Endothelial cell of umbilical vein (primary cell): ENCODE measurements at places on chromosomes 13 and 19. TPM values are rescaled to one million over a fixed set of nuclear protein-coding genes. Genes with fewer than 3 reads are reported as not detected.
A peak's percentile ranks its signal among the peaks of the same experiment; 100 is the strongest.

The FBXO17 gene
- total RNA-seq = 23.8 and 24.4 TPM in 2 replicates

The KLK3 gene
- not detected in 2 replicates for total RNA-seq

The DUS3L gene
- 38.9 and 40.8 TPM in 2 replicates for total RNA-seq

The BRCA2 gene
- total RNA-seq = 16.1 and 17.5 TPM in 2 replicates

- H3K27me3 ChIP-seq = no peaks in the 10 kb centered on the region
- no peak overlapping the region for H3K4me3 ChIP-seq
- H3K4me1 ChIP-seq = peaks cover 17% of the 10 kb centered on the region
- no peaks in the 10 kb centered on the region for H3K36me3 ChIP-seq
These were observed 2.6 kb downstream of the HMG20B start for GRCh38 chr19:3575260-3575741.

DNA sequence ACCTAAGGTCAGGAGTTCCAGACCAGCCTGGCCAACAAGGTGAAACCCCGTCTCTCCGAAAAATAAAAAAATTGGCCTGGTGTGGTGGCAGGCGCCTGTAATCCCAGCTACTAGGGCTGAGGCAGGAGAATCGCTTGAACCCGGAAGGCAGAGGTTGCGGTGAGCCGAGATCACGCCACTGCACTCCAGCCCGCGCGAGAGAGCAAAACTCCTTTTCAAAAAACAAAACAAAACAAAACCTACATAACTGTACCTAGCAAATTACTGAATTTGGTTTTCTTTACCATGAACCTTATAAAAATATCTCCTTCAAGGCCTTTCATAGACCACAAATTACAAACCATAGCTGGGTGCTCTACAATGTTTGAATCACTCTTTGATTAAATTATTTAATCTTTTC lies 760 bp downstream of the ZNF91 start:
- H3K27me3 ChIP-seq = no peaks in the 10 kb centered on the region
- peak overlapping the region; percentile 97 for H3K4me3 ChIP-seq
- H3K36me3 ChIP-seq = no peaks in the 10 kb centered on the region
- no peaks in the 10 kb centered on the region for H3K4me1 ChIP-seq

GRCh38 chr19:51142119-51142518 lies at the start of gene SIGLEC7:
SIGLEC7 (plus strand) TSS chr19:51142301; CDS start chr19:51142370, 69 bp downstream.
- H3K4me1 ChIP-seq = no peaks in the 10 kb centered on the region
- H3K4me3 ChIP-seq = no peak within 1 kb of the TSS

- peaks cover 4% of the 10 kb centered on the region for H3K4me1 ChIP-seq
- DNase-seq = no peak
- no peaks in the 10 kb centered on the region for H3K36me3 ChIP-seq
- H3K4me3 ChIP-seq = no peak overlapping the region
- no peak overlapping the region for H3K27ac ChIP-seq
These were observed 5.4 kb upstream of the ARGLU1 start for GRCh38 chr13:106573284-106573846.

DNA sequence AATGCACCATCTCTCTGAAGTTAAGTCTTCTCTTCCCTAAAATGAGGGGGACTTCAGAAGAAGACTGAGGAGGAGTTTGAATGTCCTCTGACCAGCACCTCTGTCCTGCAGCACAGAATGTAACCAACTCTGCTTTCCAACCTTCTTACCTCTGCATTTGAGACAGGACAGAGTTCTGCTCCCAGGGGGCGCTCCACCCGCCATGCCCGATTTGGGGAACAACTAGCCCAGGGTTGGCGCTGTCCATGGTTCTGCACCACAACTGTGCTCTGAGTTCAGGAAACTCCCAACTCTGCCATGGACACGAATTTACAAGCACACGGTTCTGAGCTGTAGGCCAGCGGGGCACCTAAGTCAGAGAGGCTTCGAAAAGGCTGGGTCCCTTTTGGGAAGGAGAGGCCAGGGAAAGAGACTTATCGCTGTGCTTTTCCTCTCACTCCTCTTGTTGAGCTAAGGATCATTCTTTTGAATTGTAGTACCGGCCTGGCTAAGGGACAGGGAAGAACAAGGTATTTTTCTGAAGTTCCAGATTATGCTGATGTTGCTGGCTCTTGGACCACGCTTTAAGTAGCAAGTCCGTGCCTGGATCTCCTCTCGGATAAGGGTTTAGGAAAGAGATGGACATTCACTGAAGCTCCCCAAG lies 22.2 kb downstream of the SIGLEC5 start:
- H3K27me3 ChIP-seq = peaks cover 1% of the 10 kb centered on the region
- H3K4me1 ChIP-seq = no peaks in the 10 kb centered on the region
- no peak overlapping the region for H3K4me3 ChIP-seq
- H3K27ac ChIP-seq = no peak overlapping the region
- no peaks in the 10 kb centered on the region for H3K36me3 ChIP-seq

DNA sequence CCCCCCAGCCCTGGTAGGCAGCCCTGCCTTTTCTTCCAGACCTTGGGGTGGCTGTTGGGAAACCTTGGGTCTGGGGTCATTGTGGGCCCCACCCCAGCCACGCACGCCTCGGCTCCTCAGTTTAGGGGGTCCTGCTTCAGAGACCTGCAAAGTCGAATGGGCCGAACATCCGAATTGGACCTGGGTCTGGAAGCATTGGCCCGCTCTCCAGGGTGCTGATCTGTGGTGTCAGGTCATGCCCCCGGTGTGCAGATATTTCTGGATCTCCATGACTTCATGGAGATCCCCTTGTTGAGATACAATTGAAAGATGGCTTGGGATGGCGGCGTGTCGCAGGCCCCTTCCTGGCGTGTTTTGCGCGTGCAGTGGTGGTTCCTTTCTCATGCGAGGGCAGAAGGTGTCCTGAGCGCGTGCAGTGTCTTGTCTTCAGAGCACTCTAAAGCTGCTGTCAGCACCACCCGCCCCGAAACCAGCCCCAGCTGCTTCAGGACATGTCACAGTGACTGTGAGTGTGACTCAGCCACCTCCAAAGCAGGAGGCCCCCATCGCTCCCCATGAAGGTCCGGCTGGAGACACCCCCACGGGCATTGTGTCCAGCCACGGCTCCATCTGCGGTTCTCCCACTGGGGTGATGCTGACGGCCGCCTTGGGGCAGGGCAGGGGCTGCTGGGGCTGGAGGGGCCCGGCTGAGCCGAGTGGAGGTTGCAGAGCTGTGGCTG lies 112.7 kb downstream of the KDM4B start:
- no peak overlapping the region for H3K4me3 ChIP-seq
- no peaks in the 10 kb centered on the region for H3K27me3 ChIP-seq
- no peaks in the 10 kb centered on the region for H3K4me1 ChIP-seq
- peaks cover 41% of the 10 kb centered on the region for H3K36me3 ChIP-seq
- H3K27ac ChIP-seq = no peak overlapping the region

DNA sequence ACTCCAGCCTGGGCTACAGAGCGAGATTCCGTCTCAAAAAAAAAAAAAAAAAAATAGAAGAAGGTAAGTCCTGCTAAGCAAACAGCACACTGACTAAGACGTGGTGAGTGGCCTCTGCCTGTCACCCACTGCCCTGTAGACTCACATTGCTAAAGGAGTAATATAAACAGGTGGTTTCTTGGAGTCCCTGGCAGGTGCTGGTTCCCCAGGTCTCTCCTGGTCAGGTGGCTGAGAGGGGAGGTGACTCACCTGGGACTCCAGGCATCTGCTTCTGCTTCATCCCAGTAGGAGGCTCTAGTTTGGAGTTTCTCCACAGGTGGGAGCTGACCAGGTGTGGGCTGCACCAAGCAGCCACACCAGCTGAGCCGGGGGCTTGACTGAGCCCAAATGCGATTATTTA lies at the start of gene OR10H1:
TSS of gene OR10H1 (minus strand) at position 359 of the 400 bp plus-strand sequence. CDS start 7,627 bp downstream, outside the sequence.
- no peaks in the 10 kb centered on the region for H3K4me1 ChIP-seq
- H3K4me3 ChIP-seq = no peak within 1 kb of the TSS
- DNase-seq = no peak
- no peaks in the 10 kb centered on the region for H3K27me3 ChIP-seq
- no peaks in the 10 kb centered on the region for H3K36me3 ChIP-seq
- H3K27ac ChIP-seq = no peak within 1 kb of the TSS

DNA sequence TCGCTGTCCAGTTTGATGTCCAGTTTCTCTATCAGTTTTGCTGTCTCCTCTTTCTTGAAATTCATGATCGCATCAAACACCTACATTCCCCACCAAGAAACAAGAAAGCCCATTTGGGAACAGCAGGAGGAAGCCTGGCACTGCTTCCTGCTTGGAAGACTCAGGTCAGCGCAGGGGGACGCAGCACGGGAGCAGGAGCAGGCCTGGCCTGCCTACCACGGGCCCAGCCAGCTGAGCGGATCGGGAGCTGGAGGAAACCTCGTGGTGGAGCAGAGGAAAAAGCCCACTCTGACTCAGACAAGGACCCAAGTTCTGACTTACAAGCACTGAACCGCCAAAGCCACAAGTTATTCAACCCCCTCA lies 3.9 kb downstream of the EEF2 start:
- peaks cover 73% of the 10 kb centered on the region for H3K36me3 ChIP-seq
- peaks cover 22% of the 10 kb centered on the region for H3K4me1 ChIP-seq
- DNase-seq = no peak
- H3K27me3 ChIP-seq = no peaks in the 10 kb centered on the region
- no peak overlapping the region for H3K27ac ChIP-seq

DNA sequence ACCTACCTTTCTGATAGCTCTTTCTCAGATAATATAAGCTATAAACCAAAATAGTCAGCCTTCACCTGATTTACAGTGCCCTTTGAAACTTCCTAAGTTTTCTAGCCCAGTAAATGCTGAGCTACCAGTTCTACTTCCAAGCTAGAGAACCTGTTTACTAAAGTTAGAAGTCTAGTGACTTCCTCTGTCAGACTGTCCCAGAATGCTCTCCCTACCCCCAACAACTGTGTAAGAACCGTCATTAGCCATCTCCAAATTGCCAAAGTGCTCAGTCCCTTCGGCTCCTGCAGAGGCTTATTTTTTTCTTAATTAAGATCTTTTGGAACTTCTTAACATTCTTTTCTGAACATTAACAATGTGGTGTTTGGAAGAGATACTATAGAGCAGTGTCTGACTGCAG lies 3.2 kb upstream of the ABCC4 start:
- no peak overlapping the region for H3K4me3 ChIP-seq
- H3K27ac ChIP-seq = no peak overlapping the region
- no peak for DNase-seq
- no peaks in the 10 kb centered on the region for H3K36me3 ChIP-seq
- H3K27me3 ChIP-seq = no peaks in the 10 kb centered on the region

- H3K4me1 ChIP-seq = no peaks in the 10 kb centered on the region
- peaks cover 5% of the 10 kb centered on the region for H3K27me3 ChIP-seq
- H3K27ac ChIP-seq = no peak overlapping the region
- no peak overlapping the region for H3K4me3 ChIP-seq
- H3K36me3 ChIP-seq = no peaks in the 10 kb centered on the region
These were observed 11.8 kb downstream of the ARHGEF18 start for GRCh38 chr19:7360393-7360984.

- no peak for DNase-seq
- no peak overlapping the region for H3K27ac ChIP-seq
- H3K36me3 ChIP-seq = peaks cover 8% of the 10 kb centered on the region
- no peak overlapping the region for H3K4me3 ChIP-seq
These were observed 5.4 kb downstream of the KANK2 start for GRCh38 chr19:11191934-11192333.

DNA sequence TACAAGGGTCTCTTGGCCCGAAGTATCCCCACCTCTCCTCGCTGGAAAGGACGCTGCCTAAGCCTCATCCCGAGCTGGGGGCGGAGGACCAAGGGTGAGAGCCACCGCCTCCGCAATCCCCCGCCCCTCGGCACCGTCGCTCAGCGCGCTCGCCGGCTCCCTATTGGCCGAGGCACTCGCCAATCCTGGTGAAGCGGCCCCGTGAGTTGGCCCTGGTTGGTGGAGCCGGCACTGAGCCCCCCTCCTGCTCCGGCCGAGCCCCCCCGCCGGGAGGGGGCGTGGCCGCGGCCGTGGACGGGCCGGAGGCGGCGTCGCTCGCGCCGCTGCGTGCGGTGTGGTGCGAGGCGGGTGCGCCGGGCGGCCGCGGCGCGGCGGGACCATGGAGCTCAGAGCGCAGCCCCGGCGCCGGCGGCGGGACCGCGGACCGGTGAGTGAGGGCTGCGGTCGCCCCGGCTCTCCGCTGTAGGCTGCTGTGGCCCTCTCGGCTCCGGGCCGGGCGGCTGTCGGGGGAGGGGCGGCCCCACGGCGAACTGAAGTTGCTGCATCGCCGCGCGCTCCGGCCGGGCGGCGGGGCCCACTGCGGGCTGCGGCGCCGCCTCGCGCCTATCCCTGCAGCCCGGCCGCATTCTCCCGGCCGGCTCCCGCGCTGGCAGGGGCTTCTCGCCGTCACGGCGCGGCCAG lies at the start of gene WASF3:
TSS of gene WASF3 (plus strand) at position 291 of the 681 bp plus-strand sequence. CDS start 84,588 bp downstream, outside the sequence.
- peak within 1 kb of the TSS; percentile 20 for H3K27ac ChIP-seq
- peaks cover 29% of the 10 kb centered on the region for H3K4me1 ChIP-seq
- peak within 1 kb of the TSS; percentile 94 for H3K4me3 ChIP-seq
- no peaks in the 10 kb centered on the region for H3K36me3 ChIP-seq

DNA sequence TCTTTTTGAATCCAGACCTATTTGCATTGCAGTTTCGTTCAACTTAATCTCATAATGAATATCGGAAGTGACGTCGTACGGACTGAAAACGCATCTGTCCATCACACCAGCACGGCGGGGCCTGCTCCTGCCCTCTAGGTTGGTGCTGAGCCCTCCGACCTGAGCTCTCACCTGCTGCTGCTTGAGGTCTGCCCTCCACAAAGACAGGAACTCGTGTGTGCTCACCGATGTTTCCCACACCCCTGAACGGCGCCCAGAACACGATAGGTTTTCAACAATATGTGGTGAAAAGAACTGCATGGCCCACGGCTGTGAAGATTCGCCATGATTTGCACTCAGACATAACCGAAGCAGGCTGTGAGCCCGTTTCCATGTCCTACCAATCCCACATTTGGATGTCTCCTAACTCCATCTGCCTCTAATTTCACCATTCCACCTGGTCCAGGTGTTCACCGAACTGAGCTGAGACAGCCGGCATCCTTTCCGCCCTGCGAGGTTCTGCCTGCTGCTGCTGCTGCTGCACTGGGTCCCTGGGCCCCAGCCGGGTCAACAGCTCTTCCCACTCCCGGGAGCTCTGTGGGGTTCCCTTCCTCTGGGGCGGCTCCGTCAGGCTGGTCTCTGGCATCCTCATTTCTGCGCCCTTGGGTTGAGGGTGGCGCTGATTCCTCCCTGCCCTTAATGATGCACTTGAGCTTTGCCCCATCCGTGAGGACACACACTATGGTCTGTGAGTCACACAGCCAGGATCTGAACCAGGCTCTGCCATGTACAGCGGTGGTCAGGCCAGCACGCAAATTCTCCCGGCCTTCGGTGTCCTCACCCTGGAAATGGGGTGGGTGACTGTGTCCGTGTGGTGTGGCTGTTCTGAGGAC lies 20.9 kb downstream of the GRTP1 start:
- no peak overlapping the region for H3K27ac ChIP-seq
- no peaks in the 10 kb centered on the region for H3K4me1 ChIP-seq
- no peak for DNase-seq
- H3K36me3 ChIP-seq = no peaks in the 10 kb centered on the region
- H3K4me3 ChIP-seq = no peak overlapping the region
- no peaks in the 10 kb centered on the region for H3K27me3 ChIP-seq

- H3K27me3 ChIP-seq = no peaks in the 10 kb centered on the region
- H3K36me3 ChIP-seq = no peaks in the 10 kb centered on the region
- H3K4me3 ChIP-seq = peak overlapping the region; percentile 4
- H3K4me1 ChIP-seq = peaks cover 28% of the 10 kb centered on the region
- DNase-seq = peak; percentile 84
These were observed 29.2 kb downstream of the PIP5K1C start for GRCh38 chr19:3670796-3671679.
